ENCODE measurements at places on chromosomes 4 and X.

- no peak for DNase-seq
These were observed 39.1 kb downstream of the HAND2 start for GRCh38 chr4:173490817-173491528.

DNA sequence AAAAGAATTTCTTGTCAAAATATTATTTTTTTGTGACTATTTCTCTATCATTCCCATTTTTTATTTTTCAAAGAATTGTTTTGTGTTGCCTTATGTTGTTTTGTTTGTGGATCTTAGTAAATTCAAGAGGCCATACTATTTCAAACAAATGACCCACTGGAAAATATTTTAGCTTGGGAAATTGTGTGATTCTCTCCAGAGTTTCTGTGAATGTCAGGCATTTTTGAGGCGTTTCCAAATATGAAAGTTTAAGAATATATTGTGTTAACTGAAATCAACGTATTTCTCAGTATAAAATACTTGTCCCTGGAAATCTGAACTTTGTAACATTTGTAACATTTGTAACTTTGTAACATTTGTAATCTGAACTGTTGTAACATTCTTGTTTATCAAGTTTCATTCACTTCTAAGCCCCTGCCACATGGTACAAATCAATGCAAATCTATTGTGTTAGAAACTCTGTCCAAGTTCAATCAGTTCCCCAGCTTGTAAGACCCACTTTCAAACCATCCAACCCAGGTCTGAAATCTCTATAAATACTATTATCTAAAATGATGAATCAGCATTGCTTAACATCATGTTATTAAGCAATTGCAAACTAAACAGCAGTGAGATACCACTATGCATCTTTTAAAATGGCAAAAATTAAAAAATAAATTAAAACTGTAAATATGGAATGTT, 465.4 kb upstream of the GRID2 start:
- no peak for DNase-seq

- no peak for DNase-seq
These were observed 197.8 kb downstream of the RASL11B start for GRCh38 chr4:53059871-53060270.

DNA sequence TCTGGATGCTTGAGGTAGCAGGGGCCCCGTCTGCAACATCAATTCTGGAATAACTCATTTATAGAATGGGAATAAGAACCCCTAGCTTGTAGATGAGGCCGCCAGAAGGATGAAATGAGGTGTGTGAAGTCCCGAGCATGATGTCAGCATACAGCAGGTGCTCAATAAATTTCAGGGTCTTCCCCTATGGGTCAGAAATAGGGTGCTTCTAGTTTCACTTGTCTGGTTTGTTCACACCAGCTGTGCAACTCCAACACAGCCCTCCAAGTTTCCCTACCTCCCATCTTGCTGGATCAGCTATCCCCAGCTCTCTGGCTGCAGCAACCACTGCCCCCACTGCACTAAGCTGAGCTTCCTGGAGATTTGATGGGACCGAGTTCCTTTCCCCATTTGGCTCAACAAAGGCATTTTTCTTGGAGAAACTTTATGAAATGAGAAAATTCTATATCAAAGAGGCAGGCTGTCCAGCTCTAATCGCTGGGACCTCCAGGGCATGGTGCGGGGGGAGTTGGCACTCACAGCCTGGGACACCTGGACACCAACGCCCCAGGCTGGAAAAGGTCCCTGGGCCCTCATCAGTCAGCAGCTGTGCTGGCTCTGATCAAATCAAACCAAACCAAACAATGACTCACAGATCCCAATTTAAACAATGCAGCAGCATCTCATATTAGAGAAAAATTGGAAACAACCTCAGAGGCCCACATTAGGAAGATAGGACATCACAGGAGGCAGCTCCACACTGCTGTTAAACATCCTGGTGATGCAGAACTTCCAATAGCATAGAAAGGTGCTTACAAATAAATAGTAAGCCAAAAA, 13.3 kb downstream of the SLC2A9 start:
- no peak for DNase-seq

DNA sequence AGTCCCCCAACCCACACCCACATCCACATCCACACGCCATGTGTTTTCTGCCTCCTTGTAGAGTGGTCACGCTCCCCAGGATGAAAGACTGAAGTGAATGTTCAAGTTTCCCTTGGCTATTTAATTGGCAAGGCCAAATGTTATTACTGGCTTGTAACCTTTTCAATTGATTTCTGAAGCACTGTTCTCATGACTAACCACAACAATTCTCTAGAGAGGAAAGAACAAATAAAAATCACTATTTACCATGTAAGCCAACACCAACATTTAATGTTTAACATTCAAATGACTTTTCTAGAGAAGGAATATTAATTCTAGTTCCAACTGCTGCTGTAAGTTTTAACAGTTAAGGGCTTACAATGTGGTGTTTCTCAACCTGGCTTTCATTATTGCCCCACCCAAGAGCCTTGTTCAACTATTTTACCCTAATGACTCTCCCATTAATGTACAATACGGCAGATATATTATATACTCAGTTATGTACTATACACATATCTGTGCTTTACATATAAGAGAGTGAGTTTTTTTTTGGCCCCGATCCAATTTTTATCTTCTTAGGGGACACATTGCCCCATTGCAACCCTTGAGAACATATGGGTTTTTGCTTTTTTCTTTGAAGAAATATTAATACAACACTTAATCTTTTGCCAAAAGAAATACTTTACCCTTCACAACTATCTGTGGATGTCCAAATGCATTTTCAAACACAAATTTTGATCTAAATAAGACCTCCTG, 46.5 kb downstream of the RELL1 start:
- DNase-seq = no peak

DNA sequence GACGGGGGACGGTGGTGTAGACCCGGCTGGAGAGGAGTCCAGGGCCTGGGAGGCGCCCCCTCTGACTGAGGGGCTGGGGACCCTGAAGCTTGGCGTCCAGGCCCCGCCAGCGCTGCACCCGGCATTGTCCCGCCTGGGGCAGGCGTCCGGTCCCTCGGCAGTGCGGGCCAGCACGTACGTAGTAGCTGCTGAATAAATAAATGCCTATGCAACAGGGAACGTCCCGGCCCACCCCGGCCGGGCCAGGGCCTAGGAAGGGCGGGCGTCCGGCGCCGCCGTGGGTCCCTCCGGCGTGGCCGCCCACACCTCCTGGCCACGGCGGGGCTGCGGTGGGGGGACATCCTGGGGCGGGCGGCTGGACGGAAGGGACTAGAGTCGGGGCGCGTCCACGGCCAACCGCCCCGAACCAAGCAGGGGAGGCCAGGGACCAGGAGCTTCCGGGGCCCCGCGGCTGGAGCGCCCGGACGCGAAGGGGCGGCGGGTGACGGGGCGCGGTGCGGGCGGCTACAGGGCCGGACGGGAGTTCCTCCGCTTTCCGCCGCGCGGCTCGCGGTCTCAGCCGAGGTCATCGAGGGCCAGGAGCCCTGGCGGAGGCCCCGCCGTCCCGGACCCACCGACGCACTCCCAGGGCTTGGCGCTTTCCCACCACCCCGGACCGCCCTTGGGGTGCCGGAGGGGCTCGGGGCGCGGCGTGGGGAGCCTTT, 886 bp upstream of the WWC2 start:
- peak; percentile 76 for DNase-seq

- no peak for DNase-seq
These were observed 13.7 kb downstream of the FRAS1 start for GRCh38 chr4:78070731-78071282.

DNA sequence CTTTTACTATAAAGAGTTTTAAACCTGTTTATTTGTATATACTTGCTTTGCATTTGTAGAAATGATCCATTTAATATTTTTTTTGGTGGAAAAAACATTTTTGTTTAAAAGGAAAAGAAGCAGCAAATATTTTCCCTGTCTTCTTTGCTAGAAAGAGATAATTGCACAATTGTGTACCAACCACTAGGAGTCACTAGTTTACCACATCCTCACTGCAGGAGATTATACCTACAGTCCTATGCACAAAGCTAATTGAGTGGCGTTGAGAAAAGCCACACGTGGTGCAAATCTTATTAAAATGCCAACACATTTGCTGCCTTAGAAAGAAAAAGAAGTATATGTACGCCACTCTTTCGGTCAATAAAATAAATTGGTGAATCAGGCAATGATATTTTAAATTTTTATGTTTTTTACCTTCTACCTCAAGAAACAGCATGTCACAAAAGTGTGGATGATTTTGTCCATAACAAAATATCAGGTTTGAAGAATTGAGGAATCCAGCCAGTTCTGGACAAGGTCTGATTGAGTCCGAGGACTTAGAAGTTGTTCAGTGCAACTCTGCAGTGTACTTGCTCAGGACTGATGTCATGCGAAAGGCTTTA, 102.9 kb downstream of the GRXCR1 start:
- no peak for DNase-seq

- DNase-seq = no peak
These were observed 535.5 kb downstream of the PDHA2 start for GRCh38 chr4:96375367-96375766.

- DNase-seq = no peak
These were observed 382.4 kb downstream of the TRAM1L1 start for GRCh38 chr4:116702949-116703348.

DNA sequence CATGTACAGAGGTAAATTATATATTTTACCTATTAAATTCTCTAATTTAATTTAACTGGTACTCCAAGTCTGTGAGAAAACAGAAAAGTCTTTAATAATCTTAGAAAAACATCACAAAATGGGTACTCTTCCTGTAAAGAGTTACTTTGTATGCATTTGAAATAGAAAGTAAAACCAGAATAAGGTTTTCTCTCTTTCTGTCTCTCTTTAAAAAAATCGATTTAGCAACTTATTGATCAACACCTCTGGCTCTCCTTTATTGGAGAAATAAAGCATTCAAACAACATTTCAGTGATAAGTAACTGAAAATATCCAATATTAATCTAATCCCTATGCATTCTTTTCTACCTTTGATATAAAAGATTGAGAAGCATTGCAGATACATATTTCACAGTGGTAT, 27.4 kb downstream of the ATOH1 start:
- DNase-seq = no peak

GRCh38 chrX:9466124-9466495, 1.3 kb downstream of the TBL1X start:
- DNase-seq = peak; percentile 70

- no peak for DNase-seq
These were observed 372.9 kb downstream of the NKX6-1 start for GRCh38 chr4:84126061-84126787.

DNA sequence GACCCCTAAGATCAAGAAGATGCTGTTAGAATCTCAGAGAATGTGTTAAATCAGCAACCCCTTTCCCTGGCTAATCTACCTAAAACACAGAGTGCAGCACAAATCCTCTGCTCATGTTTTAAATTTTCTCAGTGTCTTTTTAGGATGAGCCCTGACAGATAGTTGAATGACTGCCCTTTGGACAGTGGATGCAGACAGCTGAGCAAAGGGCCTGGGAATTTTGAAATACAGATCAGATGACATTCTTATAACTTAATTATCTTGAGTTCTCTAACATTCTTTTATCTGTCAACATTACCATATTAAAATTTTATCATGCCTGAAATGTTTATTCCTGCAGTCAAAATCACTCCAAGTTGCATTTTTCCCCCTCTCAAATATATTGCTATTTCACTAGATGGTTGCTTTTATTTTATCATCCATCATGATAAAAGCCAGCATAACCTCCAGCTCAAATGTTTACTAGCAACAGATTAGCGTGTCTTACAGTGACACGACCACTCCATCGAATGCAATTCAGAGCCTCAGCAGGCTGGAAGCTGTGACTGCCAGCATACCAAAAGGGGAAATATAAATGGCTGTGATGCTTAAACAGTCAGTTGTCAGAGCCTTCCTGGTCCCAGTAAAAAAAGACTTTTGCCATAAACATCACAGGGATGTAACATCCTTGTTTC, 22.8 kb upstream of the ARHGAP24 start:
- DNase-seq = no peak

DNA sequence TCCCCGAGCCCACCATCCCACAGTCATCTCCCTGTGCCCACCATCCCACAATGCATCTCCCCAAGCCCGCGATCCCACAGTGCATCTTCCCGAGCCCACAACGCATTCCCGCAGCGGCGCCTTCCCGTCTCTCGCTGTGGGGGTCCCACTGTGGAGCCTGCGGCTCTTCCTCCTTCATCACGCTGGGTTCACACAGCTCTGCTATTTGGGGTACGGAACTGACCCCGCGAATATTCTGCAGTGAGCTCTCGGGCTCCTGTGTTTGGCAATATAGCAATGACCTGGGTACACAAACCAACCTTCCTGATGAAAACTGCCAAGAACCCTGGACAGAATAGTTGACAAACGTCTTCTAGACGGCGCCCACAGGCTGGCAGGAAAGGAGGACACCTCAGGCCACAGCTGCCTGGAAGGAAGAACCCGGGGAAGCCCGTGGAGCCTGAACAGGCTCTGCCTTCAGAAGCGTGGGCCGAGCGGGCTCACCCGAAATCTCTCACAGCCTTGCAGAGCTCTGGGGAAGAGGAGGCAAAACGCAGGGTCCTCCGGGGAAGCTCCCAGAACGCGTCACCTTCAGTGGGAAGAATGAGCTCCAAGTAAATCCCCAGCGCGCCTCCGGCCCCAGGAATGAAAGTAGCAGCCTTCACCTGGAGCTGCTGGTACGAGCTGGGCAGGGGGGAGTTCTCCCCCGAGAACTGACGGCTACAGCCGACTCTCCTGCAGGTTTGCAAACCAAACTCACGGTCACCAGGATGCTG, 22.9 kb downstream of the PPP2R3B start:
- no peak for DNase-seq

- DNase-seq = no peak
These were observed 56.9 kb upstream of the SPIN4 start for GRCh38 chrX:63408050-63408449.

DNA sequence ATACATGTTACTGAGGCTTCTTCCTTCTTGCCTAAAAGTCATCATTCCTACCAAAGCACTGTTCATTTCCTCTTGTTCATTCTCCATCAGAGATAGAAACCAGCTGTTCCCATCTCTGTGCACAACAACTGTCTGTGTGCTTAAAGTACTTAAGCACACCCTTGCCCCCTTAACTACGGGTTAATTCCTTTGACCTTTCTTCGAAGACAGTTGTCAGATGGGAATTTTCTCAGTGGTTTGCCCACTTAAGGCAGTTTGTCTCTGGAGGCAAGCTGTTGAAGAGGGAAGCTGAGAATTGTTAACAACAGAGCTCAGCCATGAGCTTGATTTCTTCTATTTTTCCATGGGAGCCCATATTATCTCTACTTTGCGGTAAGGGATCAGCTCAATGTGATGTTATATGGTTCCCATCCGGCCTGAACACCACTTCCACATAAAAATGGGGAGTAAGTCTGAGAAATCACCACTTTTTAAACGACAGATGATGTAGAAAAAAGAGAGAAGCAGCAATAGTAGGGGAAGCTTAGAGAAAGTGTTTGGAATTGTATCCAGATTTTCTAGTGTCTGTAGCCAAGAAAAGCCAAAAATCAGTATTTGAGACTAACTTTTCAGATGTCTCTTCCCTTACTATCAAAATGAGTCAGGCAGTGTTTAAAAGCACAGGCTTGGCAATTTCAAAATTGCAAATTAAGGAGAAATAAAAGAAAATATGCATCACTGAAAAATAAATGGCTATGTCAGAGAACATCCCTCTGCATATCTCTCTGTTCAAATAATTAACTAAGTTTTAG, 194.4 kb downstream of the SLIT2 start:
- DNase-seq = no peak
